ENCODE measurements at places on chromosomes 5 and 9. TPM values are rescaled to one million over a fixed set of nuclear protein-coding genes. Genes with fewer than 3 reads are reported as not detected.

The EIF4E1B gene
- total RNA-seq = not detected

- no peak for DNase-seq
Observed at GRCh38 chr9:127014910-127015540, 100.4 kb downstream of the RALGPS1 start.

The TNC gene
- 24.7 TPM for total RNA-seq

DNA sequence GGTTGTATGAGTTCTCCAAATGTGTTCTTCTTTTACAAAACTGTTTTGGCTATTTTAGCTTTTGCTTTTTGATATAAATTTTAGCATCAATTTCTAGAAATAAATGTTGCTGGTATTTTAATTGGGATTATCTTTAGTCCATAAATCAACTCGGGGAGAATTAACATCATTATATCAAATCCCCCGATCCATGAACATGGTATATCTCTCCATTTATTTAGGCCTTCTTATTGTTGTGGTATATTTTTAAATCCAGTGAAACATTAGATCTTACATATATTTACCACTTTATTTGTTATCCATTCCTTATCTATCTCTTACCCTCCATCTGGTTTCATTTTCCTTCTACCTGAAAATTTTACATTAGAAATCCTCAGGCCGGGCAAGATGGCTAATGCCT, 7.3 kb upstream of the CDKN2AIPNL start:
- DNase-seq = no peak

DNA sequence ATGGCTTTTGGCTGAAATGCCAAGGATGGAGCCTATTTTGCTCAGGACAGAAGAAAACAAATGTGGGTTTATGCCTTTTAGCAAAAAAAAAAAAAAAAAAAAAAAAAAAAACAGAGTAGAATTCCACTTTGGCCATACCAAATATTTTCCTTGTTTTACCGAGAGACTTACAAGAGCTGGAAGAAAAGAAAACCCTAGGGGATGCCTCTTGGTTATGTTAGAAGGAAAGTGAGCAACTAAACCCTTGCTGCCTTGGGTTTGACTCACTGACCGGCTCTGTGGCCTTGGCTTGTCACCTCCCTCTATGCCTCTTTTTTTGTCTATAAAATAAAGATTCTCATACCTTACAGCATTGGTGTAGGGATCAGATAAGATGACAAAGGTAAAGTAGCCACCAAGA, 69.6 kb upstream of the ABCA1 start:
- no peak for DNase-seq

The BTNL3 gene
- not detected for total RNA-seq

DNA sequence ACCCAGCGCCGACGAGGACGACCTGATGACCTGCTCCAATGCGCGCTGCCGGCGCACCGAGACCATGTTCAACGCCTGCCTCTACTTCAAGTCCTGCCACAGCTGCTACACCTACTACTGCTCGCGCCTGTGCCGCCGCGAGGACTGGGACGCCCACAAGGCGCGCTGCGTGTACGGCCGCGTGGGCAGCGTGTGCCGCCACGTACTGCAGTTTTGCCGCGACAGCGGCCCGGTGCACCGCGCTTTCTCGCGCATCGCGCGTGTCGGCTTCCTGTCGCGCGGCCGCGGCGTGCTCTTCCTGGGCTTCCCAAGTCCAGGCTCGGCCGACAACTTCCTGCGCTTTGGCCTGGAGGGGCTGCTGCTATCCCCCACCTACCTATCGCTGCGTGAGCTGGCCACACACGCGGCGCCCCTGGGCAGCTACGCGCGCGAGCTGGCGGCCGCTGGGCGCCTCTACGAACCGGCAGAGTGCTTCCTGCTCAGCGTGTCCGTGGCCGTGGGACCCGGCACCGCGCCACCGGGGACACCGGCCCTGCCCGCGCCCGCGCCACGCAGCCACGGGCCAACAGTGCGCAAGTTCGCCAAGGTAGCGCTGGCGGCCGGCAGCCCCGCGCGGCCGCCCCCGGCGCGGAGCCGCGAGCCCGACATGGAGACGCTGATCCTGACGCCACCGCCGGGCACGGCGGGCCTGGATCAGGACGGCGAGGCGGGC, 2.7 kb upstream of the PHPT1 start:
- DNase-seq = no peak

- DNase-seq = no peak
Observed at GRCh38 chr5:107878661-107879060, 207.9 kb upstream of the EFNA5 start.

The ADGRD2 gene
- total RNA-seq = not detected

- DNase-seq = no peak
Observed at GRCh38 chr5:37709020-37709419, 130.8 kb downstream of the GDNF start.

GRCh38 chr5:65192331-65192730, 289.4 kb downstream of the ADAMTS6 start:
- DNase-seq = no peak

DNA sequence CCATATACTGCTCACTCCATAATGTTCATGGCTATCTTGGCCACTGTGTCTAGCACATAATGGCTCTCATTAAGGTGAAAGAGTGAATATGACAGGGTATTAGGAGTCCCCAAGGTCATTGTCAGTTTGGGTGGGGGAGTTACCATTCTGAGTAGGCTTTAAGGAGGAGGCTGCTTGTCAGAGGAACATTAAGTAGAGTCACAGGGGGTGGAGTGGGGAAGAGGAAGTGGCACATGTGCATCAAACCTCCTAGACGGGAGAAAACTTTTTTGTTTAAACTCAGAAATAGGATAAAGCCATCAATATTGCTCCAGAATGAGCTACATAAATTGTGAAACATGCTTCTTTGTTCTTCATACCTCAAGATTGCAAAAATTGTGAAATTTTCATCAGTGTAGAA, 45.5 kb downstream of the DAB2IP start:
- no peak for DNase-seq

- DNase-seq = no peak
Observed at GRCh38 chr5:14457476-14457875, 124.1 kb upstream of the OTULINL start.

GRCh38 chr5:115941051-115941675, 21.1 kb upstream of the LVRN start:
- DNase-seq = no peak

- DNase-seq = no peak
Observed at GRCh38 chr9:83034026-83034425, 28.9 kb downstream of the RASEF start.

GRCh38 chr9:105333076-105333475, 88.6 kb downstream of the SLC44A1 start:
- DNase-seq = no peak

The TMC1 gene
- total RNA-seq = not detected

- DNase-seq = peak; percentile 21
Observed at GRCh38 chr5:151198861-151199260, 25.0 kb downstream of the CCDC69 start.

- DNase-seq = peak; percentile 87
Observed at GRCh38 chr5:95781101-95781583, 41.4 kb downstream of the GLRX start.

DNA sequence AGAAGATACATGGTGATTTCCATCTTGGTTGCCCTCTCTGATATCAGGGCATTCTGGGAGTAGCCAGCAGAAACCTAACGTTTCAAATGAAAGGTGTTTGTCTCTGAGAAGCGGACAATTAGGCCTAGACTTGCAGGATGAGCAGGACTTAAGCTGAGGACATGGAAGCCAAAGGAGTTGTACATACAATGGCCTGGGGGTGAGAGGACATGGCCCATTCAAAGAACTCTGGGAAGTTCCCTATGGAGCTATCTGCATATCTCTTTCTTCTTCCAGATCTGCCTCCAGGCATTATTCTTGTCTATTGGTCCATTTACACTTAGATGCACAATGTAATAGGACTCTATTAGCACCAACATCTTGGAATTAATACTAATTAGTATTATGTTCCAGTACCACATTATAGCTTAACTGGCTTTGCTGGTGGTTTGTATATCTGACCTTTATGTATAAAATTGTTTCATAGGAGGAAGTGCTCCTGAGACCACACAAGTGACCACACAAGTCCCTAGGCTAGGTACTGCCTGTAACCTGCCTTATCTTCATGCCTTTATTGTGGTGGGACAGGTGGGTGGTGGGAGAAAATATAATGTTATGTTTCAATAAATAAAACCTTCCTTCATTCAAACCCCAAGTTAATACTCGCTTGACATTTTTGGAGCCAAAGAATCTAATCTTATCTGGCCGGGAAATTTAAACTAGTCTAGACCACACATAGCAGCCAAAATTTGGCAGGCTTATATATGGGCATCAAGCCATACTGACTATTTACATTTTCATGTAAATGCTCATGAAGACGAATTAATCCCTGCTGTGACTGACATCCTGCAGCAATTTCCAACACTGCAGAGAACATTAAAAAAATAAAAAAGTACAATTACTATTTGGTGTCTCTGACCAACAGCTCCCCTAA, 52.1 kb upstream of the EQTN start:
- no peak for DNase-seq

DNA sequence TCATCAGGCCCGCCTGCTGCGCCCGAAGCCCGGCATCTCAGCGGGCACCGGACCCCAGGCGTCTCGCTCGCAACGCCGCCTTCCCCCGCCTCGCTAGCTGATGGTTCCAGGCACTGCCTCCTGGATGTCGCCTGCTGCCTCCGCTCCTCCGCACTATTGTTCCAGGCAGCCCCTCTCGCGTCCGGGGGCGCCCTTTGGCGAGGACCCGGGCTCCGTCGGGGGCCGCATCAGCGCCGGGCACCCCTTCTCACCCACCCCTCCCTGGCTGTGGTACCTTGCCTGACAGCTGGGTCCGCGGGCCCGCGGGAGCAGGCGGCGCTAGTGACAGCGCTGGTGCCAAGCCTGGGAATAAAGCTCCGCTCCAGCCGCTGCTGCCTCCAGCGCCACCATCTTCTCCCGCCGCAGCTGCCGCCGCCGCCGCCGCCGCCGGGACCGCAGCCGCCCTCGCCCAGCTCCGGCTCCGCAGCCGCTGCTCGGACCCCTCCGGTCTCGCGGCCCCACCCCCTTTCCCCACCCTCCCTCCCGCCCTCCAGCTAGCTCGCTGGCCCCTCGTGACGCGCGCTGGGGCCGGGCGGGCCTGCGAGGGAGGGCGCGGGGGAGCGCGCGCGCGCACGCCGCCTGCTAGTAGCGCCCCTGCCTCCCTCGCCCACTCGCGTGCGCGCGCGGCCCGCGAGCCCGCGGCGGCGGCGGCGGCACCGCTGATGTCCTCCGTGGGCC, at the start of gene APBA1:
APBA1 (minus strand) TSS at position 493 of the 717 bp plus-strand sequence.
- DNase-seq = peak; percentile 67

DNA sequence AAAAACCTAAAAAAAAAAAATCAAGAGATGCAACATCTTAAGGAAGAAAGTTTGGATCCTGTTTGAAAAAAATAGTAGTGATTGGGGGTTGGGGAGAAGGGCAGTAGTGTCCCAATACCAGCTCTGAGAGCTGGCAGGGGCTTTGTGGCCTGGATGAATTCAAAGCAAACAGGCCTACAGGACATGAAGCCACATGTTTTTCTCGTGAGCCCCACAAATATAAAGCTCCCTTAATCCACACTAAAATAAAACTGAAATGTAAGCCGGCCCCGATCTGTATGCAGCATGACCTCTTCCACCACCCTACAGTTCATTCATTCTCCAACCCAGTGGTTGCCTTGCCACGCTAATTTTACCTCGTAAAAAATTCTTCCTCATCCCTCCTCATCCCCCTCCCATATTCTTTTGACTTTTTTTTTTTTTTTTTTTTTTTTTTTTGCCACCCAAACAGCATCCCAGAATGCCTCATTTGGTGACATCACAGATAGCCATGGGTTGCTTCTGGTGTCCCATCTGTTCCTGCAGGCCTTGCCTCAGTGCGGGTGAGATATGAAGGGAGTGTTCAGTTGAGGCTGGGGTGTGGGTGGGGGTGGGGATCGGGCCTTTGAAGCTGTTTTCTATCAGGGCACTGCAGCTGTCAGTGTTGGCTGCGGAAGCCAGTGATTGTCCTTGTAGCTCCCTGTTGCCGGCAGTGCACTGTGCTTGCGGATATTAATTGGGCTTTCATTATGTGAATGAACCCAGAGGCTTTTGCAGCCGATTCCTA, 81.6 kb upstream of the NFIB start:
- DNase-seq = no peak

The SHROOM1 gene
- 0.76 TPM for total RNA-seq
